ENCODE measurements at places on chromosomes 1 and 21.

GRCh38 chr1:19123837-19124236 is 86.2 kb downstream of the UBR4 start:
- DNase-seq = no peak

DNA sequence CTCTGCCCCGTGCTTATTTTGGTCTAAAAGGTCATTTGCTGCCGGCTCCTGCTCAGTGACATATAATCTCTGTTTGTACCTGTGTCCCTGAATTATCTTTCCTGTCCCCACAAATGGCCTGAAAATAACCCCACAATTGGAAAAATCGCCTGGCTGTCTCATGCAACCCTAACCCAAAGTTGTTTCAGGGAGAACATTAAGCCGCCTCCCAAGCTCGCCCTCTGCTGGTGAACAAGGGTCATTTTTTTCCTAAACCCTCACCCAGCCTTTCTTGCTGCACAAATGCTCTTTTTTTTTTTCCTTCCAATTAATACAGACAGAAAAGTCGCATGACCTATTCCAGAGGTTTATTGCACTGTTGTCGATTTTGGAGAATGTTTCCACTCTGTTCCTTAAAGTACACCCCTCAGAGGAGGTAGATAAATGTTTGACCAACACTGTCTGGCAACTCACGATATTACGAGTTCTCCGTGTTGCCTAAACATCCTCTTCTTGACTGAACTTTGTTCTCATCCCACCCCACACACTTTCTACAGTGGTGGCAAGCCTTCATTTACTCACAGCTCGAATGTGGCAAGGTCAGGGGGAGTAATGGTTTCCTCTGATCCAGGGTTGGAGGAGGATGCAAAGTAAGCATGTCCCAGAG is 148.7 kb downstream of the ZZZ3 start:
- peak; percentile 83 for DNase-seq

DNA sequence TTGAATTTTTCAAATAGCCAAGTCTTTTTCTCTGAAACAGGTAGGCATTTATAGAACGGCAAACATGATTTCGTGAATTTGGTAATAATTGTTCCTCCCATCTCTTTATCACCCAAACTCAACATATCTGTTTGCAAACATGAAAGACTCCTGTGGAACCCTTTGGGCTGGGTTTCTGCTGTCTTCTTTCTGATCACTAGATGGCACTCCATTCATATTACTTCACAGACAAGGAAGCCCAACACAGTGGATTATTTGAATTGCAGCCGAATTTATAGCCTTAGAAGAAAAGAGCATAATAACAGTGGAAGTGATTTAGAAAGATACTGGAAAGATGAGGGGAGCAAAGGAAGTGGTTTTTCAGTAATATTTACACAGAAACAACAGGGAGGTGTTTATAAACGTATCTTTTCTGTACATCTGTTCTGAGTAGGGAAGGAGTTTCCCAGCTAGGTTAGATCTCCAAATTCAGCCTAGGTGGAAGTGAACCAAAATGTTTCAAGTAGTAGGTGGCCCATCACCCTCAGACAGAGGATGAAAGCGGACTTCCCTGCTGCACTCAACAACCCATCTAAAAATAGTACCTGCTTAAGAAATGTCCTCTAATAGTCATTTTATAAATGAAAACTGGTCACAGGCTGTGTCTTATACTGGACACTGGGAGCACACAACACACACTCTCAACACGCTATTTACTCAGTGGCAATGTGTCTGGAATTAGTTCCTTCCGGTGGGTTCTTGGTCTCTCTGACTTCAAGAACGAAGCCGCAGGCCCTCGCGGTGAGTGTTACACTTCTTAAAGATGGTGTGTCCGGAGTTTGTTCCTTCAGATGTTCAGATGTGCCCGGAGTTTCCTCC is 67.6 kb downstream of the MAP3K21 start:
- peak; percentile 56 for DNase-seq

DNA sequence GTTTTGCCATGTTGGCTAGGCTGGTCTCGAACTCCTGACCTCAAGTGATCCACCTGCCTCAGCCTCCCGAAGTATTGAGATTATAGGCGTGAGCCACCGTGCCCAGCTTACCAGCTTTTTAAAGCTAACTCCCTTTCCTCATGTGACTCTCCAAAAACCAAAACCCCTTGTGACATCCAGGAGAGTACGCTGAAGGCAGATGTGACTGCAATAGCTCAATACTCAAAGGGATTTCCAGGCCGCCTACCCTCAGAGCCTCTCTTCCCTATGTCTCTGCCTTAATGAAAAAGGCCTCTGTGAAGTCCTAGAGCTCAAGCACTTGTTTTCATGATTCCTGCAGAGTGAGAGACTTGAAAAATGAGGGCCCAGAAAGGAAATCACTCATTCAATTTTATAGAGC is 82.6 kb downstream of the TEX35 start:
- no peak for DNase-seq

DNA sequence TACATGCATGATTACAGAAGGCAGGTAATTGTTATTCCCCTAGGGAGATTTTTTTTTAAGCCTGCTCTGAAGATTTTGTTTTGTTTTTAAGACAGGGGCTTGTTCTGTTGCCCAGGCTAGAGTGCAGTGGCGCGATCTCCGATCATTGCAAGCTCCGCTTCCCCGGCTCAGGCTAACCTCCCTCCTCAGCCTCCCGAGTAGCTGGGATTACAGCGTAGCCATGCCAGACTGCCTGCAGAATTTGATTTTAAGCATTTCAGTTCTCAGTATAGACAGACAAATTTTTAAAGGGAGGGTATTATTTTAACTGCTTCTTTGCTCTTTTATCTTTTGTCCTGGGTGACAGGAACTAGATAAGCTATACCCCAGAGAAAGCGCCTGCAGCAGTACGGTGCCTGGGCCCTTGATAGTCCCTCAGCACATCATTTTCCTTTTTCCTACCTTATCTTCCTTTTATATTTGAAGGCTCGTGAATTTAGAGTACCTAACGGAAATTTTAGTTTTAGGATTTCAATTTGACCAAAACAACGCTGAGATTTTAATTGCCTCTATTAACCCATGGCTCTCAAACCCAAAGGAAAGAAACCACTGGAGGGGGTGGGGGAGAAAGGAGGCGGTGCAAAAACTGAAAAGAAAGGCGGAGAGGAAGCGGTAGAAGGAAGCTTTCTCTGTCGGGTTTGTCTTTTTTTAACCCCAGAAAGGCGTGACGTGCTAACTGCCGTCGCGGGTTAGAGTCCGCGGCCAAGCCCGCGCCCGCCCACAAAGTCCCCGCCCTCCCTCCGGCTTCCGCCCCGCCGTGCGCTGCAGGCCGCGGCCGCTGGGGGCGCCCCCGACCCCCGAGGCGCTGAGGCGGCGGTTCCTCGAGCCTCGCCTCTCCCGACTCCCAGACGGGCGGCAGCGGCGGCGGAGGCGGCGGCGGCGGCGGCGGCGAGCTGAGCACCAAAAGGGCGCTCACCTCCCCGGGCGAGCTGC is at the start of gene EEIG2:
EEIG2 (plus strand) TSS at position 886 of the 972 bp plus-strand sequence. CDS start 329 bp downstream, outside the sequence.
- DNase-seq = peak; percentile 91

- DNase-seq = no peak
Measured at GRCh38 chr1:207578796-207579435, 66.0 kb upstream of the CR1L start.

- no peak for DNase-seq
Measured at GRCh38 chr1:111775966-111776365, 20.3 kb downstream of the DDX20 start.

DNA sequence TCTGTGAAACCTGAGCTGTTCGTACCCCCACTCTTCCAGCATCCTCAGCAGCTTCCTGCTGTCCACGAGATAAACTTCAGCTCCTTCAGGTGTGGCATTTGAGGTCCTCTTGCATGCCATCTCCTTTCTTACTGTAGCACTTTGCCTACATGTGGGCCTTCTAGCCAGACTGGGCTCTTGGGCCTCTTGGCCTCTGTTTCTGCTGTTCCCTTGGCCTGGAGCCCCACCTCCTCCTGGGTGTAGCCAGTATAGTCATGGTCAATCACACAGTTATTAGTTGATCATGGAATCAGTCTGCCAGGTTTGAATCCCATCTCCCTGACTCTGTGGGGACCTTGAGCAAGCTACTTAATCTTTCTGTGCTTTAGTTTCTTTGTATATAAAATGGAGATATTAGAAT is 26.4 kb downstream of the TMEM53 start:
- DNase-seq = no peak

GRCh38 chr1:215772151-215772550 is 205.0 kb downstream of the KCTD3 start:
- DNase-seq = no peak

DNA sequence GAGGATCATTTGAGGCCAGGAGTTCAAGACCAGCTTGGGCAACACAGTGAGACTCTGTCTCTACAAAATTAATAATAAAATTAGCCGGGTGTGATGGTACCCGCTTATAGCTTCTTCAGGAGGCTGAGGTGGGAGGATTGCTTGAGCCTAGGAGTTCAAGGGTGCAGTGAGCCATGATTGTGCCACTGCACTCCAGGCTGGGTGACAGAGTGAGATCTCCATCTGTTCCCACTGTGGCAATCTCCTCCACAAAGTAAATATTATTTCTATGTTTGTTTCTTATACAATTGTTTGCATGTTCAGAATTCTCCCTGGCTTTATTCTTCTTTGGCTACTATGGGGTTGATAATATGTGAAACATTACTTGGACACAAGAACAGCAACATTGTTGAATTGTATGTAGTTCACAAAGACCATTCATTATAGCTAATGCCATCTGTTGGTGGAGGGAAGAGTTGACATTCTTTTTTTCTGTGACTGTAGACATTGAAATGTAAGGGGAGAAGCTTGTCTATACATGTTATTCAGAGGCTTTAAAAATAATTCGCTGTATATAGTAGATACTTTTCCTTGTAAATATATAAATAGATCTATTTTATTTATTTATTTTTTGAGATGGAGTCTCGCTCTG is 47.8 kb upstream of the SRSF10 start:
- peak; percentile 27 for DNase-seq

Data from iPS-NIHi11 (cell line).